ENCODE measurements at places on chromosomes 6 and 20.

DNA sequence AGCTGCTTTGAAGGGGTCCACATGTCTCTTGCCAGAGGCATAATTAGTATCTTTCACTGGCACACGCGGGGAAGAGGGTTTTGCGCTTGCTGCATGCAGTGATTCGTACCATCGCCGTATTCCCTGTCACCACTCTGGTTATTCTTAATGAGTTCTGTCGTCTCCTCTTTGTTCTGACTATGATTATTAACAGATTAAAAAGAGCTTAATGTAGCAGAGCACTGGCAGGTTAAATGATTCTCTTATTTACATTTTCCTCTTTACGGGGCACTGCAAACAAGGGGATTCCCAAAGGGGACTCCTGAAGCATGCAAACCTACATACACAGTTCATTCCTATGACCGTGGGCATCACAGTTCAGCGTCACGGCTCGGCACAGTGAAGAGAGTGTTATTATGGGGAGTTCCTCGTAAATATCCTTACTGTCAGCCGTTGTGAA lies 204.8 kb downstream of the DTNBP1 start:
- DNase-seq: no peak
- no peak overlapping the region for H3K27ac ChIP-seq
- H3K27me3 ChIP-seq: no peaks in the 10 kb centered on the region
- peaks cover 6% of the 10 kb centered on the region for H3K36me3 ChIP-seq

GRCh38 chr6:46220352-46221221 lies 49.8 kb upstream of the ENPP5 start:
- no peak for DNase-seq
- peaks cover 2% of the 10 kb centered on the region for H3K36me3 ChIP-seq
- no peak overlapping the region for H3K4me3 ChIP-seq

DNA sequence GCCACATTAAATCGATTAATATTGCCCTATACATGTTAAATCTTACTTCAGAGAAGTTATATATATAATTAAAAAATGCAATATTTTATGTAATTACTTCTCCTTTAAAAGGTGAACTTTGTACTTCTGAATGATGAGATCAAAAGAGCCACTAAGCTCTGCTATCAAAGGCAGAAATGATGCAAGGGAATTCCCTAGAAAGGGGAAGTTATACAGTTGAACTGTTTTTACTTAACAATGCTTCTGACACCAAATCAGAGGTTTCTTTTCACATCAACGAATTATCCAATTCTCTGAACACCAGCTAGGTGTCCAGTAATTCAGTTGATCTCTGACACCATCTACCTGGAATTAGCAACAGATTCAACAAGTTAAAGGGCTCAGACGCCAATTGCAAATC lies 319.9 kb upstream of the TSHZ2 start:
- H3K27ac ChIP-seq: no peak overlapping the region
- no peak overlapping the region for H3K4me3 ChIP-seq
- no peaks in the 10 kb centered on the region for H3K4me1 ChIP-seq
- no peaks in the 10 kb centered on the region for H3K27me3 ChIP-seq

- H3K4me3 ChIP-seq: no peak overlapping the region
- H3K36me3 ChIP-seq: peaks cover 28% of the 10 kb centered on the region
- H3K27me3 ChIP-seq: no peaks in the 10 kb centered on the region
Measured at GRCh38 chr6:43674291-43674690, 13.3 kb downstream of the MRPS18A start.

DNA sequence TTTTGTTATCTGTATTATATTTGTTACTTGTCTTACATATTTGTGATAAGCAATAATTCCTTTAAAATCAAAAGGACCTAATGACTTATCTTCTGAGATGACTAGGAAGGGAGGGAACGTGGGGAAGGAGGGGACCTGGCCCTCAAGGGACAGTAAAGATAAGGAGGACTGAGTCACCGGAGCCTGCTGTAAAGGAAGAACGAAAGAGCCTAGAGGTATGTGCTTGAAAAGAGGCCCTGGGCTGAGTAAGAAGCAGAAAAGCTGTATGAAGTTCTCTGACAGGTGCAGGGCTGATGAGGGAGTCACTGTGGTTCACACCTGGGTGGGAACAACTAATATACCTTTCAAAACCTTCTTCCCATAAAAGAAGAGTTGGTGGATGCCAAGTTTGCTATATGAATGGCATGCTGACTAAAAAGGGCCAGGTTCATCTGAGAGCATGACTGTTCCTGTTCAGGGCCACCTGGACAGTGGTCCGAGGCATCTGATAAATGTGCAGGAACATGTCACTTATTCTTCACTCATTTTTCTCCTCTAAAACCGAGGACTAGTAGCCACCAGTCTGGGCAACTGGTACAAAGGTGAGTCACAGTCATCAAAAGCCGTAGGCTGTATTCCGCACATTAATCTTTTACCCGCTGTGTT lies 111.3 kb downstream of the TNFAIP3 start:
- no peak overlapping the region for H3K4me3 ChIP-seq
- no peak for DNase-seq
- peaks cover 5% of the 10 kb centered on the region for H3K27me3 ChIP-seq

- no peak overlapping the region for H3K27ac ChIP-seq
- no peaks in the 10 kb centered on the region for H3K36me3 ChIP-seq
- DNase-seq: no peak
- H3K27me3 ChIP-seq: peaks cover 11% of the 10 kb centered on the region
- H3K4me3 ChIP-seq: no peak overlapping the region
Measured at GRCh38 chr6:39189915-39190544, 39.2 kb downstream of the KCNK5 start.
